ENCODE measurements at places on chromosomes 5 and 9.

GRCh38 chr9:113601656-113602055 is 138.1 kb downstream of the RGS3 start:
- no peak for DNase-seq

- DNase-seq = no peak
Measured at GRCh38 chr5:116517488-116517887, 57.1 kb downstream of the SEMA6A start.

- DNase-seq = no peak
Measured at GRCh38 chr5:38853753-38854470, 8.1 kb downstream of the OSMR start.

GRCh38 chr9:96071076-96071814 is 195.8 kb downstream of the ERCC6L2 start:
- DNase-seq = no peak

DNA sequence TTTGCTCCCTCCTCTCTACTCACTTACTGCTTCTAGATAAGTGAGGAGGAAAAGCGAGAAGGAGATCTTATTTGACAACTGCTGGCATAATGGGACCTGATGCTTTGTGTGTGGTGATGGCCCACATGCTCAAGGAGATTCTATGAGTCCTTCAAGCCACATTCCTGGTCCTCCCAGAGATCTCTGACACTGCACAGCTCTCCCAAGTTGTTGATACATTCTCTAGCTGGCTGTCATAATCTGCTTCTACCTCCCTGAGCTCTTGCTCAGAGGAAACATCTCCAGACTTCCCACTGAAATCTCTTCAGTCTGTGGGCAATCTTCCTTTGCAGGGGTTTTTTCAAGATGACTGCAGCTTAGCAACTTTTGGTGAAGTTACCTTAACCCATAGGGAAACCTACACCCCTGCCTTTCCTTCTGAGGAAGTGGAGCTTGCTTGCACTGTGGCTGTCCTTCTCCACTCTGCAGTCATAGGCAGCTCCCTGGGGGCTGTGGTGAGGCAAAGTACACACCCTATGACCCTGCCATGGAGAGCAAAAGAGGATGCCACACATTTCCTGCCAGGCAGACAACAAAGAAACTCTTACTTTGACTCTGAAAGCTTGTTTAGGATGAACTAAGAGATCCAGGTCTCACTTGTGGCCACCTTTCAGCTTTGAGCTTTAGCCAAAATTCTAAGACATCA is 163.8 kb downstream of the TMEM38B start:
- DNase-seq = no peak

DNA sequence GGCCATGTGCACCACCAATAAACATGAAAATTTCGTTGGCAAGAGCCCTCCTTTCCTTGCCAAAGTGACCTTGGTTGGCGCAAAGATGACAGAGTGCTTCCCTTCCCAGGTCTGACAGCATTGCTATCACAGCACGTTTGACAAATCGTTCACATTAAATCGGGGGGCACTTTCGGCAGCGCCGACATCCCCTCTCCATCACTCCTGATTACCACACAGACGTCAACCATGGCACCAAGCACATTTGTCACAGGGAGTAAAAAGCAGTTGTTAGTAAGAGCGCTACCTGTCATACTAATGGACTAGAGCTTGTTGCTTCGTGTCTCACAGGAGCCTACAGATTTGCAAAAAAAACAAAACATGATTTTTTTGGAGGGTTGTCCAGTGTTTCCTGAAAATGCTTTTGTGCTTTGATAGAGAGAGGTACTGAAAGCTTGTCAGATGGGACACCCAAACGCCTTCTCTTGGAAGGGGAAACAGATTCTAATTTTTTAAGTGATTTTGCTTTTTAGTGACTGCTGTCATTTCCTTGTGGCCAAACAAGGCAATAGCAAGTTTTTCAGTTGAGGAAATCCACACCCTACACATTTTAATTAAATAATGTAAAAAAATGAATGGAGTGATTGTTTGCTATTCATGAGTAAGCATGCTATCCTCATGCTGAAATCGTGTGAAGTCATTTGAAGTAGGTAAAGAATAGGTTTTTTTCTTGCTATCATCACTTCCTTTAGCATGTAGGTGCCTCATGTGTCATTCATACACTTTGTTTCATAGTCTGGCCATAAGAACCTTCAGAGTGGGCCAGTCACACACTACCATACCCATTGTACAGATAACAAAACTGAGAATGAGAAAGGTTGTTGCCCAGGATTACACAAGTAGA is 682.8 kb upstream of the WWC1 start:
- no peak for DNase-seq

DNA sequence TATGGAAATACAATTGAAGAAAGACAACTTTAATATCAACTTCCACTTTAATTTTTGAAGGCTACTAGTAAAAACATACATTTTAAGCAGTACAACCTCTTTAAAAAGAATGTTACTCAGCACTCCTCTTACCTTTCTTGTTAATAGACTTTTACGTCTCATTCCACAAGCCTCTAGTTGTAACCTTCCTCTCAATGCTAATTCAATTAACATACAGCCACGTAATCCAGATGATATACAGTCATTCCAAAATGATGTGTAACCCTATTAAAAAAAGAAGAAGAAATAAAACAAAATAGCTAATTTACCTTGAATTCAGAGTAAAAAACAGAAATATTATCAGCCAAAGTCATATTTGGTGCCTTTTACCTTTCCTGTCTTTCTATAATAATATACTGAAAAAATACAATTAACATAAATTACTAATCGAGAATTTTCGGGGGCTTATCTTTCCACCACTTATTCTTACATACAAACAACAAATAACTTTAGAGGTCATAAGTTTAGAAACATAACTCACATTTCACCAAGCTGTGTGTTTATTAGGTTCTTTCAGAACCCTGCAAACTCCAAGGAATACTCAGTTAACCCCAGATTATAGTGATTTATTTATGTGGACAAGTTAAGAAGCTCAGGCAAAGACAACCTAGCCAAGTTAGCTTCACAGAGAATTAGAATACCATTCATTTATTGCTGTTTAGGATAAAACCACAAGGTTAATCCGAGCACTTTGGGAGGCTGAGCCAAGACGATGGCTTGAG is 30.3 kb downstream of the GOLPH3 start:
- DNase-seq = no peak

DNA sequence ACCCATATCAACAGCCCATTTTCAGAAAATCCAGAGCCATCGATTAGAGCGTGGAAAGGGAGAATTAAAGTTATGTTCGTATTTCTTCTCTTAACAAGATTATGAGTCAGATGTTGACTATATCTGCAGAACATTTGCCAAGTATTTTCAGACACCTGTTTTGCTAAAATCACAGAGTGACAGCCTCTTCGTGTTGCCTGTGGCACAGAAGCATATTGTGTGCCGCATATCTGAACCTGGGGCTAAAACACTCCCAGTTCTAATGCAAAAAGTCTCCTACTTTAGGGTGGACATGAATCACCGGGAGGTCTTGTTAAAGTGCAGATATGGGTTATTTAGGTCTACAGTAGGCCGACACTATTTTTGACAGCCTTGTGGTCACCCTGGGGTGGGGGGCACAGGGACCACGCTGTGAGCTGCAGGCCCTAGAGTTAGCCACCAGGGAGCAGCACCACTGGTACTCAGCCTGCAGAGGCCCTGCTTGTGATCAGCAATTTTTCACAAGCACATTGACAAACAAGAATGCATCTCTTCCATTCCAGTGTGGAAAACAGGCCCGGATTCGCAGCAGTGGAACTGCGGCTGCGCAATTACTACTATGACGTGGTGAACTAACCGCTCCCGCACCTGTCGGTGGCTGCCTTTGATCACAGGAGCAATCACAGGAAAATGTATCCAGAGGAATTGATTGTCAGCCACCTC is 93.5 kb downstream of the SYK start:
- DNase-seq = no peak

DNA sequence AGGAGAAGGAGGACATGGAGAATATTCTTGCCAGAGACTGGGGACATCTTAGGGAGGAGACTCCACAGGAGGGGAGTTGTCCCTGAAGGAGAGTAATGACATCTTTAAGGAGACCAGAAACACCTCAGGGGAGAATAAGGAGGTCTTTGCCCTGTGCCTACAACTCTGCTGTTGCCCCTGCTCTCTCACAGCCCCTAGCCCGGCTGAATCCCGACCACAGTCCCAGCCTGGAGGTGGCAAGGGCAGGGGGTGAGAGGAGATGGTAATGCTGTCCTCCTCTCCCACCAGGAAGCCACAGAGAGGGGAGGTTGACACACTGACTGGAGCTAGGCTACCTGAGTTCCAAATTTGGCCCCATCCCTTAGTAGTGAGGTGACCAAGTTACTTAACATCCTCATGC is 30.2 kb upstream of the ENHO start:
- no peak for DNase-seq

Measured in esophagus squamous epithelium (tissue), 5 donors.